ENCODE measurements at places on chromosomes 4 and X. TPM values are rescaled to one million over a fixed set of nuclear protein-coding genes. Genes with fewer than 3 reads are reported as not detected.

GRCh38 chr4:146450524-146450923 is 71.2 kb downstream of the SLC10A7 start:
- peak; percentile 10 for DNase-seq

DNA sequence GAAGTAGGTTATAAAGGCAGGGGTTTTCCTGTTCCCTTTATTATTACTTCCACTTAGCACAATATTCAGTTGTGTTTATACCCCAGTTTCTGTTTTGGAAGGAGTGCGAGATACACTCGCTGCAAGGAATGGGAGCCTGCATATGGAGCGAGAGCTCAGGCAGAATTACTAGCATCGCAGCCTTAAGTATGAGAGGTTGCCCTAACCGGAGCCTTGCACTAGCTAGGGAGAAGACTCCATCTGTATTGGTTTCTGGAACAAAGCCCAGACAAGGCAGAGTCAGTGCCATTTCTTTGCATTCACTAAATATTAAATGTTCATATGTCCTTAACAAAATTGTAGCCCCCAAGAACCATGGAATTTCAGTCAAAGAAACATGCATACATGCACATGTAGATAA is 6.2 kb upstream of the DCTD start:
- DNase-seq, result peak; percentile 28

- DNase-seq, result peak; percentile 14
These were observed 135.1 kb downstream of the ARHGAP6 start for GRCh38 chrX:11530621-11531020.

- DNase-seq, result peak; percentile 80
These were observed 1.4 kb downstream of the SLC16A2 start for GRCh38 chrX:74422576-74423288.

DNA sequence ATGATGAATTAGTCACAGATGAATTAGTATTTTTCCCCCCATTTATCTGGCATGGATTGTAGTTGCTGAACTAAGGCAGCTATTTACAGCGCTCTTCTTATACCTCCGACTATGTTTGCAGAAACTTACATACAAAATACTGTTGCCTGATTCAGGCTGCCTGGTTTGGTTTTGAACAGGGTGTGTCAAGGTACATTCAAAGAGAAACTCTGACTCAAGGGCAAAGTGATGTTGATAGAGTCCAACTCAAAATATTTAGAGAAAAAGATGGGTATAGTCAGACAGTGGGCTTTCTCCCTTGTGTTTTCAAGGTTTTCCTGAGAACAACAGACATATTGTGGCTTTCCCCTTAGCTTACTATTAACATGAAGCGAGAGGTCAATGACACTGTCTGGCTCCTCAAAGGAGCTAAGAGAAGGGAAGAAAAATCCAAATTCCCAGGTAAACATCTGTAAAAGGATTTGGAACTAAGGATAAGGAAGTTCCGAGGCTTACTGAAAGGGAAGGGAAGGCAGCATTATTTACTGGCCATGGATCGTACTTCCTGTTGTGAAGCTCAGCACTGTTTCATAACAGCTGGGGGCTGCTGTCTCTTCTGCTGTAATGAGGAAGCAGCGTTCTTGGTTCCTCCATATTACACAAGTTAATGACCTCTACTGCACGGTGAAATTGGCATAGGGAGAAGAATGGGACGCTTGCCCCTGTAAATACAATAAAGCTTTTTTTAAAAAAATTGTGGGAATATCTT is 30.9 kb downstream of the FAM9C start:
- DNase-seq, result no peak

DNA sequence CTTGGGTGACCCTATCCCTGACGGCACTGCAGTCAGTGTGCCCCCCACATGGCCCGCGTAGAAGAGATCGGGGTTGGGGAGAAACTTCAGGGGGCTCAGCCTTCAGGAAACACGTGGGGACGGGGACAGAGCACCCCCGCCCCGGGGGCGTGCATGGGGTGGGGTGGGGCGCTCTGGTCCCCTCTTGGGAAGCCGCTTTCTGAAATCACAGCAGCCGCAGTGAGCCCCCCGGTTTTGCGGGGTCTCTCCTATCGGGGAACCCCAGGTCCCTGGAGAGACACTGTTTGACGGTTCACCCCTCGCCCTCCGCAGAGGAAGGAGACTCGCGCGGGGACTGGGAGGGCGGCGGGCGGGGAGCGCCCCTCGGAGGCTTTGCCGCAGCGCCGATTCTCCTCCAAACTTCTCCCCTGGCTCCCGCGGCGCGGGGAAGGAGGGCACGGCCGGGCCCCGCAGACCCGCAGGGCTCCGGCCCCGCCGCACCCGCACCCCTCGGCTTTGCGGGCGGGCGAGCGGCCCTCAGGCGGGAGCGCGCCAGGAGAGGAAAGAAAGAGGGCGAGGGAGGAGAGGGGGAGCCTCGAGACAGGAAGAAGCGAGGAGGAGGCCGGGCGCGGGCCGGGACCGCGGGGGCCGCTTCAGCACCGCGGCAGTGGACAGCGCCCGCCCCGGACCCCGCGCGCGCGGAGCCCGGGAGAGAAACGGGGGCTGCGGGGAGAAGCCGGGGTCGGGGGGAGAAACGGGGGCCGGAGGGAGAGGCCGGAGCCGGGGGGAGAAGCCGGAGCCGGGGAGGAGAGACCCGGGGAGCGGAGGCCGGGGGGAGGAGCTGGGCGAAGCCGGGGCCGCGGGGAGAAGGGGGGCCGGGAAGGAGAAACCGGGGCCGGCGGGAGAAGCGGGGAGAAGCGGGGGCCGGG is 612 bp downstream of the CPLX1 start:
- peak; percentile 43 for DNase-seq

GRCh38 chr4:41935652-41936021 is 408 bp downstream of the TMEM33 start:
- DNase-seq, result peak; percentile 70

DNA sequence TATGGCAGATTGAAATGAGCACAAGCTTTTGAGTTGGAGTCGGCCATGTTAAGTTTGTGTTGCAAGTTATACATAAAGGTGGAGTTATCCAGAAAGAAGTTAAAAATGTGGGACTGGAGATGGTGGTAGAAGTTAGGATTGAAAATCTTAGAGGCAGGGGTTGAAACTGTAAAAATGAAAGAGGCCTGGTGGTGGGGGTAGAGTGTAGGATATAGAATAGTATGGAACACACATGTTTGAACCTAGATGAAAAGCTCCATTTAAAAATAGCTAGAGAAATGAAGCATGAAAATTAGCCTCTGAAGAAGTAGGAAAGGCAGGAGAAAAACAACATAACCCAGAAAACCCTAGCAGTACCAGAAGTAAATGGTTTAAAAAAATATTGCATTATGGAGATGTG is 131.8 kb upstream of the ENPEP start:
- DNase-seq, result peak; percentile 10

- no peak for DNase-seq
These were observed 2.6 kb upstream of the VSIG4 start for GRCh38 chrX:66042307-66043077.

DNA sequence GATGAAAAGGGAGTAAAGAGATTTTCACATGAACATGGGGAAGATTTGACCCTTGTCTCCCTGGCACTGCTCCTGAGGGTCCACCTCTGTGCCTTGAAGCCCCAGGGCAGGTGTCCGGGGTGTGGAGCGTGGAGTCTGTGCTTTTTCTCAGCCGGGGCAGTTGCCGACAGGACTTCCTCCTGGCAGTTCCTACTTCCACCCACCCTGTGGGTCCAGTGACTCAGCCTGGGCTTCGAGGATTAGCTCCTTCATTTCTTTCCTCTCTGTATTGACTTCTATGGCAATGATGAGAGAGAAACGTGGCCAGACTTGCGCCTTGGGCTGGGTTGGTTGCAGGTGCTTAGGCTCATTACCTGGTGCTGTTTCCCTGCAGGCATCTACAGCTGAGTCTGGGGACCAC is 35.9 kb upstream of the CLCN4 start:
- no peak for DNase-seq

GRCh38 chr4:128349921-128350320 is 62.3 kb upstream of the PGRMC2 start:
- peak; percentile 76 for DNase-seq

- no peak for DNase-seq
These were observed 10.4 kb upstream of the SCOC start for GRCh38 chr4:140363051-140363450.

GRCh38 chr4:79662651-79663050 is 254.6 kb upstream of the GK2 start:
- DNase-seq, result no peak

GRCh38 chr4:1862055-1862911 is 6.3 kb upstream of the LETM1 start:
- no peak for DNase-seq

DNA sequence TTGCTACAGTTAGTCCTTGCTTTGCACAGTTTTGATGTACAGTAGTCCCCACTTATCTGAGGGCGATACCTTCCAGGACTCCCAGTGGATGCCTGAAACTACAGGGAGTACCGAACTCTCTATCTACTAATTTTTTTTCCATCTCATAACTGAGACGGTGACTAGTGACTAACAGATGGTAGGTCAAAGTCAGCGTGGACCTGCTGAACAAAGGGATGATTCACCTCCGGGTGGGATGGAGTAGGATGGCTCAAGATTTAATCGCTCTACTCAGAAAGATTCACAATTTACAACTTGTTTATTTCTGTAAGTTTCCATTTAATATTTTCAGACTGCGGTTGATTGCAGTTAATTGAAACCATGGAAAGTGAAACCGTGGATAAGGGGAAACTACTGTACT is 655.8 kb downstream of the ZNF674 start:
- DNase-seq, result peak; percentile 53

- no peak for DNase-seq
These were observed 142.6 kb downstream of the PDHA2 start for GRCh38 chr4:95982516-95982915.

GRCh38 chrX:94515009-94515408 is 841.0 kb downstream of the FAM133A start:
- DNase-seq, result no peak

GRCh38 chrX:11129534-11130105 is 18.5 kb downstream of the HCCS start:
- no peak for DNase-seq

GRCh38 chr4:183823434-183823833 is 81.7 kb upstream of the STOX2 start:
- peak; percentile 52 for DNase-seq

DNA sequence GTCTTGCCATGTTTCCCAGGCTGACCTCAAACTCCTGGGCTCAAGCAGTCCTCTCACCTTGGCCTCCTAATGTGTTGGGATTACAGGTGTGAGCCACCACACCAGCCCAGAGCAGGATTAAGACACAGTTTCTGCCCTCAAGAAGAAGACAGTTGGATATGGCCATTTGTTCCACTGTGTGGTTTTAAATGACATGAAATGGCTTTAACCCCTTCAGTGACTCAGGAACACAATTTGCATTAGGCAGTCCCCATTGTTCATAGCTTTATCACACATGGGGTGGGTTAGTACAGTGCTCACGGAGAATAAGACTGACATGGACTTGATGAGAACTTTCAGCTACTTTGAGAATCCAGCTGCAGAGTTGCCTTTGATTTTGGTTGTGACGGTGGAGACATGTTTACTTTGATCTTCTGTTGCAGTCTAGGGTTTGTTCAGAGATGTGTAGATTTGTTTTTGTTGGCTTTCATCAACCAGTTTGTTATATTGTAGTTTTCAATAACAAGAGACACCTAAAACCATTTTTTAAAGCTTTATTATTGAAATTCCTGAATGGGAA is 60.3 kb downstream of the ARX start:
- no peak for DNase-seq

GRCh38 chr4:675980-676870 is 1.9 kb downstream of the MYL5 start:
- no peak for DNase-seq

- peak; percentile 6 for DNase-seq
These were observed 577.4 kb upstream of the INTU start for GRCh38 chr4:127055357-127055756.

Gene HPSE
- 1.0 TPM for total RNA-seq

Gene ARAP2
- not detected for total RNA-seq

Gene USP26
- not detected for total RNA-seq

Gene MTMR8
- total RNA-seq, result not detected

Gene NOP14
- total RNA-seq, result 20.6 TPM

Gene CT45A5
- not detected for total RNA-seq

Gene HTR2C
- not detected for total RNA-seq

Gene ADH1A
- not detected for total RNA-seq

Gene LDOC1
- total RNA-seq, result 1.5 TPM

Gene GPR50
- not detected for total RNA-seq
